ENCODE measurements at places on chromosomes 4 and X. TPM values are rescaled to one million over a fixed set of nuclear protein-coding genes. Genes with fewer than 3 reads are reported as not detected.
A peak's percentile ranks its signal among the peaks of the same experiment; 100 is the strongest.

Gene HCCS
- total RNA-seq, result 8.9 TPM

Gene G6PD
- 25.6 TPM for total RNA-seq

Gene CD40LG
- 0.29 TPM for total RNA-seq

Gene GAGE12J
- total RNA-seq, result not detected

Gene POU3F4
- not detected for total RNA-seq

Gene NDST4
- total RNA-seq, result not detected

Gene SYTL5
- total RNA-seq, result 10.0 TPM

Gene MTNR1A
- total RNA-seq, result not detected

- no peak for DNase-seq
Measured at GRCh38 chr4:22356987-22357596, 158.8 kb downstream of the ADGRA3 start.

DNA sequence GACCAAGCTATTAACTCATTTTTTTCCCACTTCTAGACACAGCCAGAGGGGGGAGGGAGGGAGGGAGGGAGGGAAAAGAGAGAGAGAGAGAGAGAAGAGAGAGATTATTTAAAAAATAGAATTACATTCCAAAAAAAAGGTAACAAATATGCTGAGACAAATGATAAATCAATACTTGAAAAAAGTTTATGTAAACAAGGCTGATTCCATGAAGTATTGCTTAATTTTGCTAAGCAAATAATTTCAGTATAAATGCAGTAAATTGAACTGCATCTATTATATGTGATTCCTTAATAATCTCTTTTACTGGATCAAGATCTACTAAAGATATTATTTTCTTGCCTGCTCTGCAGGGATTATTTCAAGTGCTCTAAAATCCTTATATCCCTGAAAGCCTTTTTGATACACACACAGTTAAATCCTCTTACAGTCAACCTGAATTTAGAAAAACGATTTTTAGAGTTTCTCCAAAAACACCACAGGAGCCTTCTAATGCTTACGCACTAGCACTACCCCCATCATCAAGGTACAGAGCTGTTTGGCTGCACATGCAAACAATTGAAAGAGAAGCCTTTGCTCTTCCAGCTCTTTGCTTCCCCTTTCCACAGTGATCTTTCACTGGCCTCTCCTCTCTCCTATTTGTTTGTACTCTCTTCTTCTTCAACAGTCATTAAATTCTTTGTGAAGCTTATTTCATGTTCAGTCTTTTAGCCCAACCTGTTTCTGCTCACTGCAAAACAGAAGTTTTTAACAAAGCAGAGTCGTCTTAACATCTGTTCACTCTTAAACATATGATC lies 426.3 kb upstream of the FAM241A start:
- DNase-seq, result no peak

GRCh38 chrX:14303891-14304290 lies 225.4 kb upstream of the GLRA2 start:
- DNase-seq, result no peak

- DNase-seq, result no peak
Measured at GRCh38 chrX:51862920-51863319, 30.5 kb upstream of the MAGED1 start.

GRCh38 chr4:22324422-22324821 lies 191.4 kb downstream of the ADGRA3 start:
- DNase-seq, result no peak

- no peak for DNase-seq
Measured at GRCh38 chrX:9555354-9555753, 90.5 kb downstream of the TBL1X start.

GRCh38 chr4:145481164-145481941 lies at the start of gene SMAD1:
Gene SMAD1, plus strand, starts transcription at chr4:145481853. Its CDS starts 32,761 bp downstream, at chr4:145514614.
- peak; percentile 86 for DNase-seq

DNA sequence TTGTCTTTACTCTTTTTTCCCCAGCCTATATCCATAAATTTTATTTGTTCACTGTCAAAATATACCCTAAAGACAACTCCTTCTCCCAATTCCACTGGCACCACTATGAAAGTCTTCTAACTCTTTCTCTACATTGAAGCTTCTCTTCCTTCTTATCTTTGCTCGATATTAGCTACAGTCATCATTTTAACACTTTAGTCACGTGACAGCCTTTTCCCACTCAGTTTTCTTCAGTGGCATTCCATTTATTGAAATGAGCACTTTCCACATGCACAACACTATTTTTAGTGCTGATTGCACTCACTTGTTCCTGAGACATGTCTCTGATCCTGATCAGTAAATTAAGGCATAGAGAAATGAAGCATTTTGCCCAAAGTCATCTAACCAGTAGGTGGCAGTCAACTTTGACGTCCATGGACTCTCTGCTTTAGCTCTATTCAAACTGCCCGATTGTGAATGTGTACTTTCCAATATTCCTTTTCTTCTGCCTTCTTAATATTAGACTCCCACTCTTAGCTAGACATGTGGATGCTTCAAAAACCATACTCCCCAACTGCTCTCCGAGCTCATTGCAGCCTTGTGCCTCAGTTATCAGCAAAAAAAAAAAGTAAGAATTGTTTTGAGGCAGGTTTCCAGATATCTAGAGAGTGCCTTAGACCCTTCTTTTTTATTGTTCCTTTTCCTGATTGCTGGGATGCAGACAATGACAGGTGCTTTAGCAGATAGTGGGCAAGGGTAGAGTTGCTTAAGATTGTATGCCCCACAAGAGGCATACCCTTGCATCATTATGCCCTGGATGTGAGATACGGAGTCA lies 394.4 kb upstream of the ADGRL3 start:
- DNase-seq, result no peak

DNA sequence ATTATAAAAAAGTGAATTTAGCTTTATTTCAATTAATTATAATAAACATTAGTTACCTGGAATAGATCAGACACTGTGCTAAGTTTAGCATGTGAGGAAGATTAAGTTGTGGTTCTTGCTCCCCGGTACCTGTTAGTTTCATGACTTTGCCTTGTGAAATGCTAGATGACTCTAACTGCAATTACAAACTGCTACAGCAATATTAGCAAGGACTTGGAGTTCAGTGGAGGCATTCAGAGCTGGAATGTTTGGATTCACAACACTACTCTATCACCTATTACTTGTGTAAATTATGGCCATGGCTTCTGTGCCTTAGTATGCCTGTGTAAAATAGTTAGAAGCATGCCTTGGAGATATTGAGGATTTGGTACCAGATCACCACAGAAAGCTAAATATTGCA lies 21.4 kb upstream of the ANXA10 start:
- no peak for DNase-seq

DNA sequence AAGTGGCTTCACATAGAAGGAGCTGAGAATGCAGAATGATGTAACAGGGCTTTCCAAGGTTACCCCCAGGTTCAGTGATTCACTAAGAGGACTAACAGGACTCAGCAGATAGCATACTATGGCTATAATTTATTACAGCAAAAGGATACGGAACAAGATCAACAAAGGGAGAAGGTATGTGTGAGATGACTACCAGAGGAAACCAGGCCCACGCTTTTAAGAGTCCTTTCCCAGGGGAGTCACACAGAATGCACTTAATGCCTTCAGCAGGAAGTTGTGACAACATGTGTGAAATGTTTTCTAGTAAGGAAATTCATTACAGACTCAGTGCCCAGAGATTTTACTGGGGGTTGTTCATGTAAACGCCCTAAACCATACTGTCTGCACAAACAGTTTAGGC lies 373.6 kb upstream of the MAGEB2 start:
- no peak for DNase-seq

DNA sequence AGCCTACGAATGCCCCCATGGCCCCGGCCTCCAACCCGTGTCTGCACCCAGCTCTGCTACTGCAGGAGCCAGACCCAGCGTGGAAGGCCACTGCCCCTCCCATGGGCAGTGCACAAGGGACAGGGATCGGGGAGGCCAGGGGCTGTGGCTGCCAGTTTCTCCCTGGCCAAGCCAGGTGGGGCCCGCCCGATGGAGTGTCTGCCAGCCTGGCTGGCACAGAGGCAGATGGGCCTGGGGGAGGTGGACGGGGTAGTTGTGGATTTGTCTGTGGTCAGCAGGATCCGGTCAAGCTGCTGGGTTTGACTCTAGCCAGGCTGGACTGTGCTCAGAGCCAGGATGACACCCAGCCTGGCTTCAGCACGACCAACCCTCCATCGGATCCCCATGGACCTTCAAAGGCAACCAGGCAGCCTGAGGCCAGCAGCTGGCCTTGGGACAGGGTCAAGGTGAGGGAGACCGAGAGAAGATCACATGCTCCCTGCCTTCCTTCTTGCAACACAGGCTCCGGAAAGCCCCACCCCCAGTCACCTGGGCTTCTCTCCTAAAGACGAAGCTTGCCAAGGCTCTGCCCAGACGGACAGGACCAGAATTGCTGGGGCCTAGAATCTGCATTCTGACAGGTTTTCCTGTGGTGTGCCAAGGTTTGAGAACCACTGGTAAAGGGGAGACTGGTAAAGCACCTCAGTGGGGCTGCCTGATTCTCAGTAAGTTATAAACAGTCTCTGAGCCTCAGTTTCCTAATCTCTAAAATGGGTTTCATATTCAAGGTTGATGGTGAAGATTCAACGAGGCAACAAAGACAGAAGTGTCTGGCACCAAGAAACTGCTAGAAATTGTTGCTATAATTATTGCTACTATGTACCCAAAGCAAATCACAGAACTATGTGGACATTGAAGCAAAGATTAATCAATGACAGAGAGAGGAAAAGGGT lies 78.6 kb downstream of the PPP2R2C start:
- no peak for DNase-seq

DNA sequence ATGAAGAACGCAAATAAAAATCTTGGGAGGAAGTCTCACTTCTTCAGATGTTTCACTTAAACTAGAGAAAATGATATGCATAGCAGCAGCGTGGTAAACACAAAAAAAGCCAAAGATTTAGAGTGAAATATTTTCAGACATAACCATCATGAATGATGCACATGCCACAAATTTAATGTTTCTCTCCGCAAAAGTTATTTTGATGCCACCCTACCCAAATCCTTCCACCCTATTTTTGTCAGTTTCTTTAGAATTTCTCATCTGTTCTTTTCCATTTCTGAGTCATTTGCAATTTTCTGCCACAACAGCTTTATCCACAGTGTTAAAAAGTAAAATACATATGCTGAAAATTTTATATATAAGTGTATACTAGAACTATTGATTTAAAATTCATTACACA lies 1663.7 kb upstream of the ADGRL3 start:
- no peak for DNase-seq

DNA sequence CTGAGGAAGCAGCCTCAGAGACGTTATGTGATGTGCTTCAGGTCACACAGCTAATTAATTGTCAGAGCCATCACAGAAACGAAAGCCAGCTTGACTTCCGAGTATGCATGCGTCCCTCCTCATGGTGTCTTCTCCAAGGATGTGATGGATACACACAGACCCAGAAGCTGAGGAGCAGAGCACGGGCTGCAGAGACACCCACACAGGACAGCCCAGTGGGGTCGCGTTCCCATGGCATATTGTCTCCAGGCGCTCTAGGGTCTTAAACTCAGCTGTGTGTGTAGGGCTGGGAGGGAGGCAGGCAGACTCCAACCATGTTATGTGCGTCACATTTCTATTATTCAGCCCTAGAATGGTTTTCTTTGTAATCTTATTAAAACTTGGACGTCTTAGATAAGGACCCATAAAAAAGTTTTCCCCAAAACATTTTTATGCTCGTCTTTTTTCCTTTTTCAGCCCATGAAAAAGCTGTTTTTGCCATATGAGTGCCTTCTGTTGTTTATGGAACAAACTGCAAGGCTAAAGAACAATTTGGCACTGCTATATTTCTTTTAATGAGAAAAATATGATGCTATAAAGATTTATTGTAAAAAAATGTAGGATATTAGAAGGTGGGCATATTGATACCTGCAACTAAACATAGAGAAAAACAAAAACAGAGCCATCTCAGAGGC lies 48.5 kb downstream of the TENM3 start:
- DNase-seq, result no peak

DNA sequence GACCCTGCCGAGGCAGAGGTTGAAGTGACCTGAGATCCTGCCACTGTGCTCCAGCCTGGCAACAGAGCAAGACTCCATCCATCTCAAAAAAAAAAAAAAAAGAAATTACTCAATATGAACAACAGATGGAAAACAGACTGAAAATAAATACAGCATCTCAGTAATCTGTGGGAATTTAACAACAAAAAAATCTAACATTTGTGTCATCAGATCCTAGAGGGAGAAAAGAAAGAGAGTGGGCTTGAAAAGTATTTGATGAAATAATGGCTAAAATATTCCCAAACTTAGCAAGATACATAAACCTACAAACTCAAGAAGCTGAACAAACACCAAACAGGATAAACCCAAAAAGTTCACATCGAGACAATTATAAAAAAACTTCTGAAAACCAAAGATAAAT lies 84.7 kb downstream of the CENPC start:
- DNase-seq, result no peak

- no peak for DNase-seq
Measured at GRCh38 chr4:156764846-156765245, 206.8 kb downstream of the PDGFC start.

DNA sequence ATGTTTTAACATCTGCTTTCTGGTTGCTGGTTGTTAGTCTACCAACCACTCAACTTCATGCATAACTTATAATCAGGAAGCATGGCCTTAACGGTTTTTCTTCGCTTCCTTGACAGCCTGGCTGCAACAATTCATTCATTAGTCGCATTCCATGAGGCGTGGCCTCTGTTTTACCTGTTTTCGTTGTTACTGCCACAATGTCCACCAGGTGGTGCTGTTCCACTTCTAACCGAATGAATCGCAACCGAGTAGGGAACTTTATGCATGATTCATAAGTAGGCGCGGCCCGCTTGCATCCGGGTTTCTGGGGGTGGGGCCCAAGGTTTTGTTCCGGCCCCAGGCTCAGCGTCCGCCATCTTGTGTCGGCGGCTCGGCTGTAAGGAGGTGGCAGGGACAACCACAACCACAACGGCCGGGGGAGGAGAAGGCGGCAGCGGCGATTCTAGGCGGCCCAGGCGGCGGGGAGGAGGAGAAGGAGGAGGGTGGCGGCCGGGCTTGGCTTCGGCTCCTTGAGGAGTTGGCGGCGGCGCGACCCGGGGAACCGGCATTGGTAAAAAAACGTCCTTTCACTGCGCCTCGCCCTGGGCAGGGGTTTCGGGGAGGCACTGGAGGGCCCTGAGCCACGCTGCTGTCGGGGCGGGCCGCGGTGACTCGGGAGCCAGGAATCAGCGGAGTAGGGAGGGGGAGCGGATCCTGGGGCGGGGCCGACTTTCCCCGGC lies at the start of gene UBA1:
TSS of gene UBA1 (plus strand) at position 355 of the 719 bp plus-strand sequence. CDS start 4,974 bp downstream, outside the sequence.
- DNase-seq, result peak; percentile 97

GRCh38 chr4:4694296-4694772 lies 152.5 kb upstream of the STX18 start:
- DNase-seq, result no peak

DNA sequence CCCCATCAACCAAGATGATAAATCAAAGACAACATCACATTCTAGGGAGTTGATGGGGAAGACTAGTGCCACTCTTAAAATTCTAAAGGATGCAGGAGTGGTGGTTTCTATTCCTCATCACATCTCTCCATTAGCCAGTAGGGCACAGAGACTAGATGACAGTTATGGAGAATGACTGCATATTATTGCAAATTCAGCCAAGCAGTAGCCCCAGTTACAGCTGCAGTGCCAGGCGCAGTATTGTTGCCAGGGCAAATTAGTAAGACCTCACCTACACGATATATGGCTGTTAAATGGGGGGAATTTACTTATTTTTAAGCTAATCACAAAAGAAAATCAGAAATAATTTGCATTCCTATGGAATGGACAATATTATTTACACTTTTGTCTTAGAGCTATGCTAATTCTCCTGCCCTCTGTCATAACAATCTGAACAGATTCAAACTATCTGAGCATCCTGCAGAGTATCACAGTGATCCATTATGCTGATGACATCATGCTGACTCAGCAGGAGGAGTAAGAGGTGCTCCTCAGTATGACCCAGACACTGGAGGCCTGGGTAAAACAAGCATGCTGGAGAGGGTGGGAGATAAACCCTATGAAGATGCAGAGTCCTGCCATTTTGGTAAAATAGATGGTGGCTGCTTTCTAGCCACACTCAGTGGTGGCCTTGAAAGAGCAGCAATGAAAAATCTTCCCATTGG lies 24.7 kb downstream of the ETNPPL start:
- no peak for DNase-seq

All from breast epithelium (tissue), 4 donors.